Amniotic epithelial cell (primary cell): ENCODE measurements at places on chromosomes 1 and 21.

DNA sequence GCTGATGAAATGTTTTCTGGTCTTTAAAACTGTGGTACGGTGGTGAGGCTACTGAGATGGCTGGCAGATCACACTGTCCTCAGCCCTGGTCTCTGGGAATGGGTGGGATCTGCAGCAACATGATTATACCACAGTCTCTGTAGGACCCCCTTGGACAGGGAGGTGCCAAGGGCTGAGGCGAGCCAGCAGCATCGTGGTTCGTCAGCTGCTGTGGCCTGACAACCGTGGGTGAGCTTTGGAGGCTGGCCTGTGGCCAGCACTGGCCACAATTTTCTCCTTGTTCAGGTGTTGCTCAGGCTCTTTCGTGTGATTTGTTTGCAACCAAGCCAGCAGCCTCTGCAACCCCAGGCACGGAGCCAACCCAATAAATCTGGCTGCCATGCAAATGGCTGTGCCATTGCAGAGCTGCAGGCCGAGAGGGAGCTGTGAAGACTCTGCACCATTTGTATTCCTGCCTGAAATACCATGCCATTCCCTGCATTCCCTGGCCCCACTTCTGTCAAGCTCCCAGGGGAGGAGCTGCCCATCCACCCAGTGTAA lies 70.9 kb downstream of the PCP4 start:
- DNase-seq: no peak

DNA sequence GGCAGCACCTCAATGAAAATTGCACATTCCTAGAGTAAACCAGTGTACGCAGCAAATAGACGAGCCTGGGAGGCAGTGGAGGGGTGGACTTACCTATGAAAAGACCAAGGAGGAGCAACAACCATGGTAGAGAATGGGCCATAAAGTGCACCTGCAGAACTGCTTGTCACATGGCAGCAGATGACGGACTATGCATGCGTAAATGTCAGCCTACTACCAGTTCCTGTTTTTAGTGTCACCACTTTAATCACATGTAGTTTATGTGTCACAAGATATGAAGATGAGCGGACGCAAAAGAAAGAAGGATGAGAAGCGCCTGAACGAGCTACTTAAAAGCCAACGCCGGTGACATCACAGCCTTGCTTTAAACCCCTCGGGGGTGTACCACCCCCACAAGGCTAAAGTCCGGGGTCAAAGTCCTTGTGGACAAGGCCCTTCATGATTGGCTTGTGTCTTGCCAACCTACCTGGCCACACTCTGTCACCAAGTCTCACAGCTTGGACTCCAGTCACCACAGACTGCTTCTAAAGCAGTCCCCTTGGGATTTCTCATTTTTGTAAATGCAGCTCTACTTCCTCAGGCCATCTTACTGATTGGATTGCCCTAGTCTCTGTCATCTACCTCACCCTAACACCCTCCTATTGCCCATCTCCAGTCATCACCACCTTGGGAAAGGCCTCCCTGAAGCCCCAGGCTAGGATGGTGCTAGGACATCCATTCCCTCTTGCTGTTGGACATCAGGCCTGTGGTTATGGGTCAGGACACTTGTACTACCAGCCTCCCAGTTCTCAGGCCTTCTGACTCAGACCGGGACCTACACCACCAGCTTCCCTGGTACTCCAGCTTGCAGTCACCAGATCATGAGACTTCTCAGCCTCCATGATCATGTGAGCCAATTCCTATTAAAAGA lies 6.0 kb upstream of the LY9 start:
- DNase-seq: peak; percentile 37

DNA sequence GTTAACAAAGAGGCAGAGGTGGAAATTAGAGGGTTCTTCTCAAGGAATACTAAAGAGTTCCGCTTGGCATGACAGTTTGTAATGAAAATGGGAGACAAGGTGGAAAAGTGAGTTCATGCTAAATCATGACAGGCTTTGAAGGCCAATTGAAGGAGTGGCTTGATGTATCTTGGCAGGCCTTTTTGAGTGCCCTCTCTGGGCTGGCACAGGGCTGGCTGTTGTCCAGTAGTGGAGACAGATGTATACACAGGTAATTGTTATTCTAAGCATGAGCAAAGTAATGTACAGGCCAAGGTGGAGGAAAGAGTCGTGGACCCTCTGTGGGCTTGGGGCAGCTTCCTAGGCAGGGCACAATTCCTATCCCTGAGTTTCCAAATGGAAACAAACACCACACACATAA lies 196.7 kb upstream of the GALNT2 start:
- no peak for DNase-seq

- no peak for DNase-seq
Observed at GRCh38 chr1:22915816-22916470, 56.7 kb downstream of the LACTBL1 start.

GRCh38 chr21:33434770-33435360 lies 31.7 kb downstream of the IFNGR2 start:
- peak; percentile 95 for DNase-seq
